Camera-type eye (tissue), 1 donor: ENCODE measurements at places on chromosomes 11 and 22. TPM values are rescaled to one million over a fixed set of nuclear protein-coding genes. Genes with fewer than 3 reads are reported as not detected.

HBG1 gene
- total RNA-seq, result 6.3 TPM

LARGE2 gene
- 3.8 TPM for total RNA-seq

SPTBN2 gene
- 98.3 TPM for total RNA-seq

ARFGAP2 gene
- 230 TPM for total RNA-seq

OR2AG2 gene
- total RNA-seq, result 0.16 TPM

SMC1B gene
- total RNA-seq, result 0.11 TPM

ABCC8 gene
- total RNA-seq, result 10.6 TPM

MMP8 gene
- not detected for total RNA-seq

KCNJ5 gene
- 4.3 TPM for total RNA-seq

SLC22A9 gene
- total RNA-seq, result not detected

OR11H1 gene
- not detected for total RNA-seq

CADM1 gene
- 455 TPM for total RNA-seq

CARD18 gene
- 0.88 TPM for total RNA-seq

RIMBP3C gene
- 1.2 TPM for total RNA-seq

TMEM191C gene
- 1.6 TPM for total RNA-seq

OR10D3 gene
- total RNA-seq, result not detected

LRRC32 gene
- 25.8 TPM for total RNA-seq

CCDC34 gene
- total RNA-seq, result 19.1 TPM

IFITM10 gene
- total RNA-seq, result 9.5 TPM

C11orf24 gene
- total RNA-seq, result 20.8 TPM

TMEM45B gene
- not detected for total RNA-seq
